ENCODE measurements at places on chromosomes 7 and 10. TPM values are rescaled to one million over a fixed set of nuclear protein-coding genes. Genes with fewer than 3 reads are reported as not detected.

DNA sequence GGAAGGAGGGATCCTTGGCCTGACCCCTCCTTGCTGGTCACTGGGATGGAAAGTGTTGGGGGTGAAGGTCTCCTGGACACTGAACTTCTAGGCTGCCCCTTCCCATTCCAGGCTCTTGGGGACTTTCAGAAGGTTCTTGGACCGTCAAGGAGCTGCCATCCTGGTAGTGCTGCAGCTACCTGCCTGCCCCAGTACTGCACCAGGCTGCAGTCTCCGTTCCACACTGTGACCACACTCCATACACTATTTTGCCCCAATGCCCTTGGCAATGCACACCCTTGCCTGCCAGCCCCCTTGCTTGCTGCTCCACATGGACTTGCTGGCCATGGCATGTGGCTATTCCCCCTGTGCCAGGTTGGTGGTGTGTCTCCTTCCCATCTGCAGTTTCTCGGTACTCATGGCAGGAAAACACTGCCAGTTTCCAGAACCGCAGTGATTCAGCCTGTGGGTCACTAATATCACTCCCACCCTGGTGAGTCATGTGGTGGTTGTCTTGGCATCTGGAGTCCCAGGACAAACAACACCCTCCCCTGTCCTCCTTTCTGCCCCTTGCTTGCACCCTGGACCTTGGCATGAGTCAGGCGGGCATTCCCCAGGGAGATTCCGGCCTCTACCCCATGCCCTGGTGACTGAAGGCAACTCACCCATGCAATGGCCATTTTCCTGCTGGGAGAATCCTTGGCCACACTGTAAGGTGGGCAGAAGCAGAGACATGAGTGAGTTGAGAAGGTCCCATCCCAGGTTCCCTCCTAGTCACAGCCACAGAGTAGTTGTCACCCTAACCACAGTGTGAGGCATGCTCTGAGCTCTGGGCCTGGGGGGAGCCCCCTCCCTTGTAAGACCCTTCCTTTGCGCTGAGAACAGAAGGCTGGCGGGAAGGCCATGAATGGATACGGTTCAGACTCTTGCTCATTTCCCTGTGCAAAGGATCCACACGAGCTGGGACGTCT lies 32.8 kb downstream of the GOLGA7B start:
- DNase-seq, result no peak

The NUTM2B gene
- 0.96 TPM for total RNA-seq

DNA sequence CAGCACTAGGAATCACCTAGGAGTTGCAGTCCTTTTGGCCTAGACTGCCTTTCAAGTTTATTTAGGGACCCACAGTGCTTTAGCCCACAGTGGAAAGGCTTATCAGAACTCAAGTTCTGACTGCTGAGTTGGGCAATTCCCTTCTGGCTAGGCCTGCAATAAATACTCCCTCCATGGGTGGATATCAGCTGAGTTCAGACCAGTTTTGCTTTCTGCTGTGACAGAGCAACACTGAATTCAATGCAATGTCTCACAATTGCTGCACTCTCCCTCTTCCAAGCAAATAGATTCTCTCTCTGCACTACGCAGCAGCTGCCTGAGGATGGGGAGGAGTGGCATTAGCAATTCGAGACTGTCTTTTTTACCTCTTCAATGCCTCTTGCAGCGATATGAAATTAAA lies 1153.3 kb downstream of the SORCS1 start:
- DNase-seq, result no peak

DNA sequence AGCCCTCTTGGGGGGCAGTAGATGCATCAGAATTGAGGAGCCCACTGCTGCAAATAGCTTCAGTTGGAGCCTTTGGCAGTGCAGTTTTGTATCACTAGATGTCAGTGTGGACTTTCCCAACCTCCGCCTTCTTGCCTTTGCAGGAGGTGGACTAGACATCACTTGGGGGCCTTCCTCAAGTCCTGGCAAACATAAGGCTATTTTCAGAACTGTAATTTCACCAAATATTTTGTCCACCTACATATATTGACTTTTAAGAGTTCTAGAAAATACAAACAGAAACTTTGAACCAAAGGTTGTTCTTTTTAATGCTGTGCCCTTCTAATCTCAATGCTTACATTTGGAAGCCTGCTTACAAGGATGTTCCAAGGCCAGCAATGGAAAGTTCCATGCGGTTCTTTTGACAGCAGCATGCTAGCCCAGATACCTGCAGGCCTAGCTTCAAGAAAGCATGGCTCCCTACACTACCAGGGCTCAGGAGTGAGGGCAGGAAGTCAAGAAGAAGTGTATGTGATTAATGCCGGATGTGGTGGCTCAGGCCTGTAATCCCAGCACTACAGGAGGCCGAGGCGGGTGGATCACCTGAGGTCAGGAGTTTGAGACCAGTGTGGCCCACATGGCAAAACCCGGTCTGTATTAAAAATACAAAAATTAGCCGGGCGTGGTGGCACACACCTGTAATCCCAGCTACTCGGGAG lies 8.0 kb upstream of the ZNRF2 start:
- DNase-seq, result no peak

- no peak for DNase-seq
Observed at GRCh38 chr10:44951576-44952226, 7.9 kb upstream of the RASSF4 start.

DNA sequence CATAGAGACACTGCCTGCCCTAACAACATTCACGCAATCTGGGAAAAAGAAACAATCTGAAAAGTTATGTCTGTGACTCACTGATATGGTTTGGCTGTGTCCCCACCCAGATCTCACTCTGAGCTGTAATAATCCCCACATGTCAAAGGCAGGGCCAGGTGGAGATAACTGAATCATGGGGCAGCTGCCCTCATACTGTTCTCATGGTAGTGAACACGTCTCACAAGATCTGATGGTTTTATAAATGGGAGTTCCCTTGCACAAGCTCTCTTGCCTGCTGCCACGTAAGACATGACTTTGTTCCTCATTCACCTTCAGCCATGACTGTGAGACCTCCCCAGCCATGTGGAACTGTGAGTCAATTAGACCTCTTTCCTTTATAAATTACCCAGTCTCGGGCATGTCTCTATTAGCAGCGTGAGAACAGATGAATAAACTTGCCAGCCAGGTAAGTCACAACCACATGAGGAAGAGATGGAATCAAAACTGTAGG lies 341.5 kb upstream of the AOAH start:
- no peak for DNase-seq

GRCh38 chr10:61323726-61324125 lies 129.5 kb downstream of the TMEM26 start:
- DNase-seq, result no peak

The C7orf57 gene
- total RNA-seq, result not detected

- no peak for DNase-seq
Observed at GRCh38 chr7:46764100-46764936, 817.6 kb downstream of the TNS3 start.

GRCh38 chr10:95526044-95526443 lies 35.1 kb downstream of the SORBS1 start:
- no peak for DNase-seq

DNA sequence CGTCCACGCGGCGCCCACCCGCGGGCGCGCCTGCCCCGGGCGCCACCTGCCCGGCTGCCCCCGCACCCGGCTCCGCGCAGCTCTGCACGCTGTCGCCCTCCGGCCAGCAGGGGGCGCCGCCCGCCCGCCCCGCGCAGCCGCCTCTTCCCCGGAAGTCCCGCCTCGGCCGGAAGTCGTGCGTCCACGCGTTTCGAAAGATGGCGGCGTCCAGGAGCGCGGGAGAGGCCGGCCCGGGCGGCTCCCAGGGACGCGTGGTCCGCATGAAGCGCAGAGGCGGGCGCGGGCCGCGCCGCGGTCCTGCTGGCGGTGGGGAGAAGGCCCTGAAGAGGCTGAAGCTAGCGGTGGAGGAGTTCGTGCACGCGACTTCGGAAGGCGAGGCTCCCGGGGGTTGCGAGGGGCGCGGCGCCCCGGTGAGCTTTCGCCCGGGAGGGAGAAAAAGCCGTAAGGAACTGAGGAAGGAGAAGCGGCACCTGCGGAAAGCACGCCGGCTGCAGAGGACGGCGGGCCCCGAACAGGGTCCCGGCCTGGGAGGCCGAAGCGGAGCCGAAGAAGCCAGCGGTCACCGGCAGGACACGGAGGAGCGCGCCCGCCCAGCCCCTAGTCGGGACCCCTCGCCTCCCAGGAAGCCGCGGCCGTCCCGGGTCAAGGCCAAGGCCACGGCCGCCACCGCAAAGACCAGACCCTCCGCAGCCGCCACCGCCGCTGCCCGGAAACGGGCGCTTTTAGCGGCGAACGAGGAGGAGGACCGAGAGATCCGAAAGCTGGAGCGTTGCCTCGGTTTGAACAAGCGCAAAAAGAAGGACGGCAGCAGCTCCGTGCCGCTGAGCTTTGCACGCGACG lies at the start of gene NOM1:
Gene NOM1 (plus strand): TSS at position 172 of the 840 bp plus-strand sequence. CDS start 26 bp downstream, at position 198.
- DNase-seq, result peak; percentile 96

The TRDMT1 gene
- 9.2 TPM for total RNA-seq

The PPP1R17 gene
- total RNA-seq, result not detected

GRCh38 chr10:85864173-85864549 lies 502.4 kb downstream of the GRID1 start:
- DNase-seq, result no peak

DNA sequence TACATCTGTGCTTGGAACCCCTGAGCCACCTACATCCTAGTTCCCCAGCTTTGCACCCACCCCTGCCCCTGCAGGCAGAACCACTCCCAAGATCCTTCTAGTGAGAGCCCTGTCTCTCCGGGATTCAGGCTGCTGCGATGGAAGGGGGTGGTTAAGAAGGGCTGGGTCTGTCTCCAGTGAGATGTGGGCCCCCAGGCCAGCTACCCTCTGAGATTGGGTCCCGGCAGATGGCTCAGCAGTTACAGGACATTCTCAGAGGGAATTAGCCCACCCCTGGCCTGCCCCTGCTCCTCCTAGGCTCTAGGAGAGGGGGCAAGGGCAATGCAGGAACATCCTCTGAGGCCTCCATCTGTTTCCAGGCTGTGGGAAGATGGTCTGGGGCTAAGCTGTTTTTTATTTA lies 27.7 kb downstream of the SLC29A3 start:
- peak; percentile 28 for DNase-seq

The DYDC1 gene
- total RNA-seq, result not detected

DNA sequence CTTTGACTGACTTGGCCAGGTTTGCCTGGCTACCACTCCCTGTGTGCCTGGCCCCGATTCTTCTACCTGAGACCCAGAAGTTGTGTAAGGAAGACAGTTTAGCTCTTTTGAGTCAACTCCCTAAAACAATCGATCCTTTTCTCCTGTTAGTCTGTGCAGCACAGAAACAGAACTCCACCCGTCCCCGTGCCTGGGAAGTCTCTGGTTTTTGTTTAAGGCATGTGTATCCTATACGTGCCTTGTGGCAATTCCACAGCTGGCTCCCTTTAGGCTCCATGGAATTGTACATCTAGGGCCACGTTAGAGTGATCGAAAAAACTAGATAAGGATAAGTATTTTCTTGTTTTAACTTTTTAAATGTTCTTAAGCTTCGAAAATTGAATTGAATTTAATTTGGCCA lies 131.6 kb downstream of the BICC1 start:
- DNase-seq, result no peak

- DNase-seq, result no peak
Observed at GRCh38 chr7:123711832-123712293, 36.9 kb downstream of the WASL start.

DNA sequence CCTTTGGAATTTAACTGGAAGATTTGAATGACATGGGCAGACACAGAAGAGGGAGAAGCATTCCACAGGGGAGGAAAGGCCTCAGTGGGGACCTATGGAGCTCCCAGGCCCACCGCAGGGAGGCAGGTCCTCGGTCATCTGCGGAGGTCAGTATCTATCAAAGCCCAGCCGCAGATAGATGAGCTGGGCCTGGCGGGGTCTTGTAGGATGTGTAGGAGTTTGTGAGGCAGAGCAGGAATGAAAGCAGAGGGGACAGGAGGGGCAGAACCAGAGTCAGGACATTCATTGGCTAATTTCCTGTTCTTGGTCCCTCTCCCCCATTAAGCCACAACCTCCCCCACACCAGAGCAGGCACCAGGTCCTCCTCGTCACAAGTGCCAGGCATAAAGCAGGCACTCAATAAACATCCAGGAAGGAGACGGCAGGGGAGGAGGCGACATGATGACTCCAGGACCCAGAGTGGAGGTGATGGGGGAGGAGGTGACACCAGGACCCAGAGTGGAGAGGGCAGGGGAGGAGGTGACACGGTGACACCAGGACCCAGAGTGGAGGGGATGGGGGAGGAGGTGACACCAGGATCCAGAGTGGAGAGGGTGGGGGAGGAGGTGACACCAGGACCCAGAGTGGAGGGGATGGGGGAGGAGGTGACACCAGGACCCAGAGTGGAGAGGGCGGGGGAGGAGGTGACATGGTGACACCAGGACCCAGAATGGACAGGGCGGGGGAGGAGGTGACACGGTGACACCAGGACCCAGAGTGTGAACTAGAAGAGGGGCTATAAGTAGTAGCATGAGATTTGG lies 83.7 kb upstream of the PDGFA start:
- peak; percentile 56 for DNase-seq

The FAM221A gene
- 9.0 TPM for total RNA-seq

GRCh38 chr10:122213766-122214165 lies 57.3 kb upstream of the BTBD16 start:
- no peak for DNase-seq
